Activated gamma-delta T cell treated with anti-CD3 and anti-CD28 coated beads, Interleukin-2, amount 50 U/mL, for 16 hours (primary cell): ENCODE measurements at places on chromosomes 12 and 14.

- no peak for DNase-seq
These were observed 34.5 kb downstream of the SCARB1 start for GRCh38 chr12:124829008-124829707.

DNA sequence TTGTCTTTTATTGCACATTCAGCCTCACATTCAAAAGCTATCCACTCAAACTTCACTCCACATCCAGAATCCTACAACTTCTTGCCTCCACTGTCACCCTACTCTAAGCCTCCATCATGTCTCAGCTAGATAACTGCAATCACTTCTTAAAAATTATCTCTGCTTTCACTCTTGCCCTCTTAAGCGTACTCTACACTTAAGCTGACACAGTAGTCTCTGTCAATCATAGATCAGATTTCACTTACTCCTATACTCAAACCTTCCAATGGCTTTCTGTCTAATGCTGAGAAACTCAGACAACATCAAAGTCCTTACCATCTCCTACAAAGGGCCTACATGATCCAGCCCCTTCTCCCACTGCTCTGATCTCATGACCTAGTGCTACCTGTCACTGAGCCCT lies 304.1 kb downstream of the ITPR2 start:
- DNase-seq, result no peak

DNA sequence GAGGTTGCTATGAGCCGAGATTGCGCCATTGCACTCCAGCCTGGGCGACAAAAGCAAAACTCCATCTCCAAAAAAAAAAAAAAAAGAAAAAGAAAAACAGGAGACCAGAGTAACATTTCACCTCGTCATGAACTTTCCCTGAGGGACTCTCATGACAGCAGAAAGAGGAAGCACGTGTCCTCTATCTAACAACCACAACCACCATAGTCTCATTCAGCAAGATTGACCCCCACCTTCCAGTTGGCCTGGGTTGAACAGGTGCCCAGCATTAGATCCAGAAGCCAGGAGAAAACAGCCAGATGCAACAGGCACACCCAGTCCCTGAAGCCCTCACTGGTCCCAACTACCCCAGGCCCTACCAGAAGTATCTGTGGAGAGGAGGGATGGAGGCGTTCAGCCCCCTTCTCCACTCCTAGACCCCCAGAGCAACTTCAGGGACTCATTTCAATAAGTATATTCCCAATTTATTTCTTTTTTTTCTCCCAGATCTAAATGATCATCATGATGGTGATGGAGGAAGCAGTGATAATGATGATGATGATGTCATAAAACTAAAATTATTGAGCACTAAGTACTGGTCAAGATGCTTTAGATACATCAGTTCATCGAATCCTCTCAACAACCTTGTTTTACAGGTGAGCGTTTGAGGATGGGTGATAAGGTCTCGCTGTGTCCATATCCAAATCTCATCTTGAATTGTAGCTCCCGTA lies 235.0 kb downstream of the EFCAB11 start:
- DNase-seq, result no peak

DNA sequence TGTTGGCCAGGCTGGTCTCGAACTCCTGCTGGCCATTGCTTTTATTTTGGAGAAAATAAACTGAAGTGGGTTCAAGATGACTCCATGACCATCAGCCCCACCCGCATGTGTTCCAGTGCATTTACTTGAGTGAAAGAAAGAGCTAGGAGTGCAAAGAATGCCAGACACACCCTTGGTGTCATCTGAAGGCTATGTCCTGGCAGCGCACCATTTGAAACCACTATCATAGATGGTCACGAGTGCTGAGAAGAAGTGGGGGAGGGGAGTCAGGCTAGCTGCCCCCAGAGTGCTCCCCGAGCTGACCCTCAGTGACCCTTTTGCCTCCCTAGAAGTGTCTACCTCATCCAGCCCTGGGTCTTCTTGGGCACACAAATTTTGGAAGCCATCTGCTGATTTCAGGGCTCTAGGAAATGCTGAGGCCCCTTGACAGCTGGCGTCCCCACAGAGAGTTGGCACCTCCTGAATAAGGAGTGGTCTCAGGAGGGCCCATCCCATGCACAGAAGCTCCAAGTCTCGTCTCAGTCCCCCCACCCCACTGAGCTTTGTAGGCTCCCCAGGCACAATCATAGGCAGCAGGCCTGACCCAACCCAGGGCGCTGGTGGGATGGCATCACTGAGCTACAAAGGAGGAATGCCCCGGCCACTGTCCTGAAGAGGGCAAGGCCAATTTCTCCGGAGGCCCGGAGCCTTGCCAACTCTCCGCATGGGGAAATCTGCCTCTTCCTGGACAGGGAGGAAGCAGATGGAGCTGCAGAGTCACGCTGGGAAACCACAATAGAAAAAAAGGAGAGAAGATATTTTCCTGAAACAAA lies 28.0 kb downstream of the PXN start:
- DNase-seq, result no peak

GRCh38 chr12:15256761-15257160 lies 35.5 kb upstream of the RERG start:
- no peak for DNase-seq

- no peak for DNase-seq
These were observed 163.3 kb upstream of the SLC38A2 start for GRCh38 chr12:46535907-46536306.
